ENCODE measurements at places on chromosomes 3 and 15.

DNA sequence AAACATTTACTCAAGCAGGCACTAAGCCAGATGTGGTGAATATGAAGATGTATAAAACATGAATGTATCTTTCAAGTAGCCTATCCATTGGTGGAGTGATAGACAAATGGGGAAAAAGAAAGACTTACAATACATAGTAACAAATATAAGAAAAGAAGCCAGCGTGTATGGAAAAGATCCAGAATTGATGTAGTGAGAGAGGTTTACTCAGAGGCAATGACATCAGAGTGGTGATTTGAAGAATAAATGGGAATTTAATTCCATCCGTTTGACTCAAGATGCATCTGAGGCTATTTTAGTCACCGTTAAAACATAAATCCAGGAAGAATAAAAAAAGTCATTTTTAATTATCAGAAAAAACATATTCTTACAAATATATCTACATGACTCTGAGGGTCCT lies 162.6 kb downstream of the IL1RAP start:
- DNase-seq = no peak

DNA sequence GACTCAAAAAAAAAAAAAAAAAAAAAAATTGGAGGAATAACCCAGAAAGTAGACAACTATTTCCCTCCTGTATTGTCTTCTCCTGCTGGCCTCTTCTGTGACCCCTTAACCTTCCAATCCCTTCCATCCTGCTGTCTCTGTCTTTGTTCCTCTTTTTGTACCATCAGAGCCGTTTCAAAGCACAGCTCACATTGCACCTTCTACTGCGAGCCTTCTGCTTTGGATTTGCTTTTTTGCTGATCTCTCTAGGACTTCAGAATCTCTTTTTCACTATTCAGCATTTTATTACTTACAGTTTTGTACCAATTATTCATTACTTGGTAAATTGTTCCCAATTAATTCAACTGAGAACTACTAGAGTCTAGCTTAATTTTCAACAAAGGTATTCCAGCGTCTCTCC lies 284.0 kb upstream of the TBL1XR1 start:
- DNase-seq = no peak

DNA sequence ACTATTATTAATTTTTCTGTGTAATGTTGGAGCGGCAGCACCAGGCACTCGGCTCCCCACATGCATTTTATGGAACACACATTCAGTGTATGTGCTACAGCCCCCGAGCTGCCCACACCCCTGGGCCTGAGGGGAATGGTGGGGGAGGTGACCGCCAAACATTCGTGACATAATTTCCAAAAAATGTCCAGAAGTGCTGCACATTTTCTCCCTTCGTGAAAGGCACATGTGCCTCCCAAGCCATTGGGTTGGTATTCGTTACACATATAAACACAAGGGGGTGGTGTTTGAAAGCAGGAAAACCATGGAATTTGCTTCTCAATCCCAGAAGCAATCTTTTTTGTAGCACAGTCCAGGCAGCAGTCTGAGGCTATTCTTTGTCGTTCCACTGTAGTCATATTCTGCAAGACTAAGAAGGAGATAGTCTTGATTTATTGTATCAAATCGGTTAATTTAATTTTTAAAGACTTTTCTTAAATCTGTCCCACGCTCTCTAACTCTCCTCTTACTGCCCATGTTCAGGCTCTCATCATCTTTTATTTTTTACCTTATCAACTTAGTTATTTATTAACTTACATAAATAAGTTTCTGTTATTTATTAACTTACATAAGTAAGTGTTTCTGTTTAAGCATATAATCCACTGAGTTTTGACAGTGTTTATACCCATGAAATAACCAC lies 39.2 kb upstream of the POLR2M start:
- peak; percentile 90 for DNase-seq

DNA sequence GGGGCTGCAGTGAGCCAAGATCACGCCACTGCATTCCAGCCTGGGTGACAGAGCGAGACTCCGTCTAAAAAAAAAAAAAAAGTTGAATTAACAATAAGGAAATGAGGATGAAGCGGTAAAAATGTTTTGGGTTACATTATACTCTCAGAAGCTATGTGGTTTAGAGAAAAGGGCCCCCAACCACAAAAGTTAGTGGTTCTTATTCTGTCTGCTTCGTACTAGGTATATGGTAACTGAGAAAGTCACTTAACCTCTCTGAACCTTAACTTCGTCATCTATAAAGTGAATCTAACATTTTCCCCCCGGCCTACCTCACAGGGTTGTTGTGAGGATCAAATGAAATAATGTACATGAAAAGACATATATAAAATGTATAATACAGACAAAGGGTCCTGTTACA lies 38.4 kb upstream of the EHHADH start:
- no peak for DNase-seq

- DNase-seq = no peak
These were observed 115.5 kb downstream of the NFKBIZ start for GRCh38 chr3:101964861-101965260.

DNA sequence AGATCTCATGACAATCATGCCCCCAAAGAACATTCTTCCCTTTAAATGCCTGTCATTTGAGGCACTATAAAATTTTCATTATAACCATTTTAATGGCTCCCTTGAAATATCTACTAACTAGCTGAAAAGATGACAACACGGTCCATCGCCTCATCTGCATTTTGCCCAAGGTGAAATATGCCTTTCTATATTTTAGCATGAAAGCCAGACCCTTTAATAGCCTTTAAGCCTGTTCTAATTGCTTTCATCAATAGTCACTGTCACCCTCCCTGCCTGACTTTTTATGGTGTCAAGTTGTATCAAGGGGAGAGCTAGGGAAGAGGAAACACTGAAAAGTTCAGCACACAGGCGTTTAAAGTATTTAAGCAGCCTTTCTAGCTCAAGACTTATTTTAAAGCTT lies 144.1 kb upstream of the PRICKLE2 start:
- no peak for DNase-seq

GRCh38 chr3:105139881-105140560 lies 226.7 kb upstream of the ALCAM start:
- DNase-seq = peak; percentile 40

- peak; percentile 88 for DNase-seq
These were observed 16.7 kb upstream of the CMTM7 start for GRCh38 chr3:32374788-32375595.

- peak; percentile 72 for DNase-seq
These were observed 35.1 kb upstream of the EIF3J start for GRCh38 chr15:44501768-44502366.

DNA sequence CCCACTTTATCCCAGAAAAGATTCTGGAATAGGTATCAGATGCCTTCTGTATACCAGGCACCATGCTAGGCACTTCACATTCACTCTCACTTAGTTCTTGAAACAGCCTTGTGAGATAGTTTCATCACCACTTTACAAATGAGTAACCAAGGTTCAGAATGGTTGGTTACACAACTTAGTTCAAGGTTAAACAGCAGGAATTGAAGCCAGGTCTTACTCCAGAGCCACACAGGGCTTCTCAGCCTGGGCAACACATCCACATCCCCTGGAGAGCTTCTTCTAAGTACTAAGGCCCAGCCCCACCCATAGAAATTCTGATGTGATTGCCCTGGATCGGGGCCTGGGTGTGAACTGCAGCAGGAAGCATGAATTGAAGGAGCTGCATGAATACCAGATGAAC lies 18.6 kb downstream of the WHAMM start:
- peak; percentile 16 for DNase-seq

DNA sequence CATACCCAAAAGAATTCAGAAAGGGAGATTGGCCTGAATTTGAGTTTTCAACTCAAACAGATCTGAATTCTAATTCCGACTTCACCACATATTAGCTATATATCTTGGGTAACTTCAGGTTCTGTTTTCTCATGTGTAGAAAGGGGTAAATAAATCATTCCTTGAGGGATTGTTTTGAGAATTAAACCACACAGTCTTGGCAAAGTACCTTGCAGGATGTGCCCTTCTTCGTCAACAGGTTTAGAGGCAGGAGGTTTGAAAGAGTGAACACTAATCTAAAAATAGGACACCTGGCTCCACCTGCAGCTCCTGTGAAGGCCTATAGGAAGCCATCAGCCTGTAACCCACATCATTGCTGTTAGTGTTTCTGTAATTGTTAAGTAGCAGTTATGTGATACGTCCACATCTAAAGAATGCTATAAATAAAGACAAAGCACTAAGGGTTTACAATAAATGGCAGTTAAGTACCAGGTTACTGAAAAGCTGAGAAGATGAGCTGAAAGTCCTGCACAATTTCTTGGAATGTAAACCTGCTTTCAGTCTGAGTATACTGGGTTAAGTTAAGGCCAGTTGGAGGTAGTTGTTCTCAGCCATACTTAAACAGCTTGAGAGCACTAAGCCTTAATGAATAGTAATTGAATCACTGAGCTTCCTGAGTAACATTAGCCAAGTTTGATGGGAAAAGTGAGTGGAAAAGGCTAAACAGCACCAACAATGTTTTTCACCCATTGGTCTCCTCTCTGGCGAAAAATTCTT lies 6.0 kb downstream of the CCDC80 start:
- DNase-seq = no peak

- DNase-seq = no peak
These were observed 151.9 kb downstream of the CADPS start for GRCh38 chr3:62723166-62723913.

DNA sequence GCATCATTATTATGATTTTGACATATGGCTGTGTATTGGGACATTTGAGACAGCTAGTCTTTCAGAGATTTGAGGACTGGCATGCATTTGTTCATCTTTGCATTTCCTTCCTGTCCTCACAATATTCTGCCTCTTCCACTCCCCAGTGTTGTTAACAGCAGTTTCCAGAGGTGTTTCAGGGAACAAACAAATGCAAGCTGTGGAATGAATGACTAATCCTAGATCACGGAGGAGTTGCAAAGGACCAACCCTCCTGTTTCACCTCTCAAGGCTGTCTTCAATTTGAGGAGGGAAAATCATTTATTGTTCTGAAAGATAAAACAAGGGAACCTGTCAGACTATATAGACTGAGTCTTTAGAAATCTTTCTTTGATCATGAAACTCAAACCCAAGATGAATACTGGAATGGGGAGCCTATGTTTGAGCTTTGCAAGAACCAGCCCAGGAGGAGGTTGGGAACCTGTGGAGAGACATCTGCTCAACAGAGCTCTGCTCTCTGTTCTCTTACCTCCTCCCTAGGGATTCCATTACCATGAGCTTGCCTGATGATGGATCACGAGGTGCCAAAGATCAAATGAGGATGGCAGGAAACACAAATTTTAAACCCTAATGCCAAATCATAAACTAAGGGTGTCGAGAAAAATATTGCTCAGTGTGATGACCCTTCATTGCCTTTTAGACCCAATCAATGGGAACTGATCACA lies 68.5 kb downstream of the SLC7A14 start:
- DNase-seq = peak; percentile 14

DNA sequence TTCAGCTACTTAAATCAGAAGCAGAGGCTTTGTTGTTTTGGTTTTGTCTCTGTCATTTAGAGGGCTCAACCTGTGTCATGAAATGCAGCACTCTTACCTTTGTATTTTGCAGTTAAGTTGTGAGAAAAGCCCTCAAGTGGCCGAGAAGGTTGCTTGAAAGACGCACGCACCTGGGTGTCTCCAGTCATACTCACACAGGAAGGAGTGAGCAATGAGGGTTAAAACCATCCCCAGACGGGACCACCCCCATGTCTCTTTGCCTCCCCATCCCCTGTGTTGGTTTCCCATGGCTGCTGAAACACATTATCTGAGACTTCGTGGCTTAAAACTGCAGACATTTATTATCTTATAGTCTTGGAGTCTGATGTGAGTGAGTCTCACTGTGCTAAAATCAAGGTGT lies 376.1 kb upstream of the CFAP20DC start:
- peak; percentile 4 for DNase-seq

- peak; percentile 36 for DNase-seq
These were observed 193.9 kb upstream of the TPM1 start for GRCh38 chr15:62848632-62849050.

GRCh38 chr15:78167227-78167888 lies 18.2 kb downstream of the IDH3A start:
- DNase-seq = no peak

- no peak for DNase-seq
These were observed 61.0 kb downstream of the PLXNA1 start for GRCh38 chr3:127043731-127044510.

GRCh38 chr3:46593274-46593862 lies 19.0 kb upstream of the FAM240A start:
- DNase-seq = no peak

DNA sequence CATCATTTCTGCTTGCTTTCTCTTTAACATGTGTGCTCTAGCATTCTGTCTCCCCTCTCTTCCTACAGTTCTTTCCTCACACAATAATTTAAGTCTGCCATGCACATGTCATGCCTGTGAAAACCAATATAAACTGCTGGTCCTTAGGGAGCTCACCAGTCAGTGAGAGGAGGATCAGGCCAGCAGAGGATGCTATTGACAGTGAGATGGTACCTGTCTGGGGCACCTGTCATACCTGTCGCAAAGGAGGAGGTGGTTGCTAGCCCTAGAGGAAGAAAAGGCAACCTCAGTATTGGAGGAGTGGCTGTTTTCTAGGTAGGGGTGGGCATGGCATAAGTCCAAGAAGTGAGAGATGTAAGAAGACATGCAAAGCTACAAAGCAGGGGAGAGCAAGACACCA lies 194.6 kb downstream of the GABRG3 start:
- no peak for DNase-seq

DNA sequence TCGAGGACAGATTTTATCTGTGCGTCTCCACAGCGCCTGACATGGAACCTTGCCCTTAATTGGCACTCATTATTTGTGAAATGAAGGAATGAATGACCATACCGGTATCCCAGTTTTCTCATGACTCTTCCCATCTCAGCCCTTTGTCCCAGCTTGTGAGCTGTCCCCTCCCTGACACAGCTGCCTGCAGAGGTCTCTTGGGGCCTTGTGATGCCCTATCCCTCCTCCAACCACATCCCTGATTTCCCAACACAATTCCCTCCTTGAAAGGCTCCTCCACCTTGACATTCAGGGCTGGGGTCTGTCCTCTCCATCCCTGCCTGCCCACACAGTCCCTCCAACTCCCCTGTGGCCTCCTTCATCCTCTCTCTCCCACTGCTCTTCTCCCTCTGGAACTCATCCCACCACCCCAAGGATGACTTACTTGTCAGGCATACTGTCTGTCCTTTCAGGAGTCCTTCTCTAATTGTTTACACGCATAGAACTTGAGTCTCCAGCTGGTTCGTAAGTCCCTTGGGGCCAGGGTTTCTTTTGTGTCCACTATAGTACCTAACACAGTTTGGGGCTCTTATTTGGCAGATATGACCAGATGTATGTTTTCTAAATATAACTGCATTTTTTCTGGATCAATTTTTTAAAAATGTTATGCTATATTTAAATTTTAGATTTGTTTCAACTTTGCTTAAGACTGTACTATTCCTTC lies 35.6 kb upstream of the FILIP1L start:
- no peak for DNase-seq

DNA sequence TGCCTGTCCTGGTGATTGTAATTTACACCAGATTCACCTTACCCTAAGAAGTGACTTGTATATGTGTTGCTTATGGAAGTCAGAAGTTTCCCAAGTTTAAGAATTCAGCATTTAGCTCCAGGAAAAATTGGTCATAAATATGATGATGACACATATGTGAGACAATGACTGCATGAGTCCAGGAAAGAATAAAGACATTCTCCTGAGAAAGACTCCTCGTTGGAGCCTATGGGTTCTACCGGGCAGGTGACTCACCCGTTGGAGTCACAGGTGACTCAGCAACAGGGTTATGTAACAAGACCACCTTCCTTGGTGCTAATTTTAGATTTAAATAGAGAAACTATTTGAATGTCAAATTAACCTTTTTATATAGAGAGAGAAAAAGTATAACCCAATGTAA lies 662.4 kb downstream of the FHIT start:
- DNase-seq = no peak

- no peak for DNase-seq
These were observed 67.0 kb downstream of the GSK3B start for GRCh38 chr3:120027226-120027625.
